ENCODE measurements at places on chromosomes 1 and 21. TPM values are rescaled to one million over a fixed set of nuclear protein-coding genes. Genes with fewer than 3 reads are reported as not detected.

GRCh38 chr1:229037806-229038405 lies 233.0 kb upstream of the RAB4A start:
- H3K4me3 ChIP-seq: no peak overlapping the region
- H3K27ac ChIP-seq: no peak overlapping the region
- no peak for DNase-seq
- peaks cover 5% of the 10 kb centered on the region for H3K4me1 ChIP-seq
- H3K27me3 ChIP-seq: peaks cover 41% of the 10 kb centered on the region
- no peaks in the 10 kb centered on the region for H3K36me3 ChIP-seq

DNA sequence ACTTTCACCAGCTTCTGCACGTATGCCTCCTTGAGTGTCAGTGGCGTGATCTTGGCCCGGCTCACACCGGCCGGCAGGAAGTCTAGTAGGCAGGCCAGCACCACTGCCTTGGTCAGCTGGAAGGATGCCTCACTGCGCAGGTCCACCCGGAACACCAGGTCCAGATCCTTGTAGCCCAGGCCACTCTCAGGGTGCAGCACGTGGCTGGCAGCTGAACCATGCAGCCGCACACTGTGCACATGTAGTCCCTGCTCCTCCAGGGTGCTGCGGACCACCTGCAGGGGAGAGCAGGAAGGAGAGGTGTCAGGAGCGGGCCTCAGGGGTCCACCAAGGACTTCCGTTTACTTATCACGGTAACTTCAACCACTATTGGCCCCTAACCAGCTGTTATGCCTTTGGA lies 6.0 kb downstream of the TENT5B start:
- H3K4me1 ChIP-seq: no peaks in the 10 kb centered on the region
- peaks cover 11% of the 10 kb centered on the region for H3K27me3 ChIP-seq
- H3K36me3 ChIP-seq: no peaks in the 10 kb centered on the region
- DNase-seq: no peak
- no peak overlapping the region for H3K4me3 ChIP-seq
- no peak overlapping the region for H3K27ac ChIP-seq

DNA sequence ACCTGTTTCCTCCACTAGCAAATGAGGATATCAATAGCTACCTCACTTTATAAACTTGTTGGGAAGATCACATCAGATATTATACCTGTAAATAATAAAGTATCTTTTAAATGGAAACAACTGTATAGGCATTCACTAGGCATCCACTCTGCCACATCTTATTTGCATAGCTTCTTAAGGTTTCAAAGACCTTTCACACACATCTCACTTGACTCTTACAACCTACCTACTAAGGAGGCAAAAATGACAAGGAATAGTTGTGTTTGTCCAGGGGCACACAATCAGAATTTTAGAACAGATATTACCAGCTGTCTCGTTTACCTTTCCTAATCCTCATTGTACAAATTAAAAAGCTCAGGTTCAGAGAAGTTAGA lies 51.5 kb downstream of the VANGL2 start:
- H3K4me1 ChIP-seq: peaks cover 51% of the 10 kb centered on the region
- peak overlapping the region; percentile 70 for H3K27ac ChIP-seq
- no peaks in the 10 kb centered on the region for H3K36me3 ChIP-seq
- H3K4me3 ChIP-seq: peak overlapping the region; percentile 10

Gene OR2M2
- not detected for total RNA-seq

GRCh38 chr1:221740369-221740992 lies 1.4 kb downstream of the DUSP10 start:
- no peaks in the 10 kb centered on the region for H3K36me3 ChIP-seq
- no peak overlapping the region for H3K4me3 ChIP-seq
- no peak for DNase-seq
- H3K27me3 ChIP-seq: no peaks in the 10 kb centered on the region
- H3K4me1 ChIP-seq: peaks cover 47% of the 10 kb centered on the region

Gene RASAL2
- 0.37 TPM for total RNA-seq

DNA sequence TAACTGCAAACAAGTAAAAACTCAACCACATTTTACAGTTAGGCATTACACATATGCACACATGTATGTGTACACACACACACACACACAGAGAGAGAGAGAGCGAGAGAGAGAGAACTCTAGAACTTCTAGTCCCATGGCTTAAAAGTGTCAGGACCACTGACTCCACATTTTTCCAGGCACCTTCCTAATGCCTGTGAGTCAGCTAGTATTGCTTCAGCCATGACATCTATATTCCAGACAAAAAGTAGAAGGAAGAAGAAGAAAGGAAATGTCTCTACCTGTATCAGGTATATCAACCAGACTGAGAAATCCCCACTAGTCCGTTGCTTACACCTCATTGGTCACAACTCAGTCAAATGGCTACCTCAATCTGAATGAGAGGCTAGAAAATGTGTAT lies 31.9 kb upstream of the TACSTD2 start:
- no peaks in the 10 kb centered on the region for H3K4me1 ChIP-seq
- no peaks in the 10 kb centered on the region for H3K36me3 ChIP-seq

Data from activated T-helper 2 cell treated with anti-CD3 and anti-CD28 coated beads, Interferon-gamma antibody, Interleukin-2, Interleukin-4, amounts not matched to agents 10 μg/mL and 5 μg/mL and 100 μg/mL, durations not matched to agents 14 hours and 24 hours and 36 hours (primary cell).